NCI-H1417 treated with DMSO at 0.1 percent for 48 hours (cell line): ENCODE measurements at places on chromosomes 1 and 21.

GRCh38 chr1:234531151-234531635, 52.2 kb upstream of the TARBP1 start:
- DNase-seq = no peak

DNA sequence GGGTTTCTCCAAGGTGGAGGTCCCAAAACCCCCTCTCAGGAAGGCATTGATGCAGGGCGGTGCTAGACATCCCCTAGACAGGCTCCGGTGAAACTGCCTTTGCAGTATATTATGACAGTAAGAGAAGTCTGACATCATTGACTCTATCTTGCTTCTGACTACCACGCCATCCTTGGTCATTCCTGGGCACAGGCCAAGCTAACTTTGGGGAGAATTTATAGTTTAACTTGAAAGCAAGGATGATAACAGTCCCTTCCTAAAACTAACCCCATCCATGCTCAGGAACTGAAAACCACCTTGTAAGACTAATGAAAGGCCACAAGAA, 30.3 kb downstream of the RSPH1 start:
- DNase-seq = no peak

- no peak for DNase-seq
Measured at GRCh38 chr1:213484758-213485157, 433.7 kb downstream of the RPS6KC1 start.

GRCh38 chr1:174060090-174060489, 37.9 kb upstream of the RC3H1 start:
- DNase-seq = no peak

DNA sequence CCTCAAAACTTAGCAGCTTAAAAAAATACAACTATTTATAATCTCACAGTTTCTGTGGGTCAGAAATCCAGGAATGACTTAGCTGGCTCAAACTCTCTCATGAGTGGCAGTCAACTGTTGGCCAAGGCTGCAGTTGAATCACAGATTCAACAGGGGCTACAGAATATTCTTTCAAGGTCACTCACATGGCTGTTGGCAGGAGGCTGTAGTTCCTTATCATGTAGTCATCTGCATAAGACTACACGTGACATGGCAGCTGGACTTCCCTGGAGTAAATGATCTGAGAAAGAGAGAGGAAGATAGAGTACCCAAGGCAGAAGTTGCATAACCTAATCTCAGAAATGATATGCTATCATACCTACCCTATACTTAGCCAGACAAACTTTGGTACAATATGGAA, 75.2 kb upstream of the TSPAN2 start:
- DNase-seq = no peak

- DNase-seq = no peak
Measured at GRCh38 chr1:248688527-248689298, 13.9 kb downstream of the OR14I1 start.

DNA sequence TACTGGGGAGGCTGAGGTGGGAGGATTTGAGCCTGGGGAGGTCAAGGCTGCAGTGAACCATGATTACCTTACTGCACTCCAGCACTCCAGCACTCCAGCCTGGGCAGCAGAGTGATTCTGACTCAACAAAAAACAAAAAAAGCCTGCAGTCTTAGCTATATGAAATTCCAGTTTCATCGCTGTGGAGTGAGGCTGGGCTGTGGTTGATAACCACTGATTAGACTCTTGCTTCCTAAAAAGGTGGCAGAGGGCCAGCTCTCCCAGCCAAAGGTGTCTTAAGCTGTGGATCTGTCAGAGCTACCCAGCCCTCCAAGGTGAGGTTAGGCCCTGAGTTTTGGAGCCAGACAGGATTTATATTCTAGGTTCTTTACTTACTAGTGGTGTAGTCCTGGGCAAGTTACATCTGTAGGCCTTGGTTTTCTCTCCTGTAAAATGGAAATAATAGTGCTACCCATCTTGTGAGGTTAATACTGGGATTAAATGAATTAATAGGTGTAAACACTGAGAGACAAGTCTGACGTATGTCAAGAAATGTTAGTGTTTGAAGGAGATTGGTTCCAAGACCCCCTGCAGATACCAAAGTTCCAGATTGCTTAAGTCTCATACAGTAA, 35.9 kb downstream of the TMCC2 start:
- no peak for DNase-seq

DNA sequence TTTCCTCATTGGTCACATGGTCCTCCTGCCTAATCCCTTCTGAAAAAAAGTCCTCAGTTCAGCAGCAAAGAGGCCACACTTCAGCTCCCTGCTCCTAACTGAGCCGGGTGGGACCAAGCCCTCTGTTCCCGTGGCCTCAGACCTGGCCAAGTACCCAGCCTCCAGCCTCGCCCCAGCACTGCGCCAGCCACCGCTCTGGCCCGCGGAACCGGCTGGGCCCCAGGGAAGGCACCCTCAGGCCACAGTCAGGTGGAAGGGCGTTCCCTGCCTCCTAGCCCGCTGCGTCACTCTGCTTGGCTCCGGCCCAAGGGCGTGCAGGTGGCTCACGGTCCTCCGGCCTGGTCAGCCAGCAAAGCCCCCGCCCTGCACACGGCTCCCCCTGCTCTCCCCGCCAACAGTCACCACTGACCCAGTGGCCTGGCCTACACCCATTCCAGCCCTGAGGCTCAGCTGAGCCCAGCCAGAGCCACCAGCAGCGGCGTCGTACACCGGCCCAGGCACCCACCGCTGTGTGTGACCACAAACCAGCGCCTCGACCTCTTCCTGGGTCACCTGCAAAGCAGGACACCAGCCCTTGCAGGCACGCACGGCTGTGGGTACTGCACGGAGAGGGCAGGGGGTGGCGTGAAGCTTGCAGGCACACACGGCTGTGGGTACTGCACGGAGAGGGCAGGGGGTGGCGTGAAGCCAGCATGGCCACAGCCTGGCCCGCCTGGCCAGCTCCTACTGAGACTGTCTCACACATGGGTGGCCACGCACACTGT, 19.4 kb downstream of the NADK start:
- no peak for DNase-seq

DNA sequence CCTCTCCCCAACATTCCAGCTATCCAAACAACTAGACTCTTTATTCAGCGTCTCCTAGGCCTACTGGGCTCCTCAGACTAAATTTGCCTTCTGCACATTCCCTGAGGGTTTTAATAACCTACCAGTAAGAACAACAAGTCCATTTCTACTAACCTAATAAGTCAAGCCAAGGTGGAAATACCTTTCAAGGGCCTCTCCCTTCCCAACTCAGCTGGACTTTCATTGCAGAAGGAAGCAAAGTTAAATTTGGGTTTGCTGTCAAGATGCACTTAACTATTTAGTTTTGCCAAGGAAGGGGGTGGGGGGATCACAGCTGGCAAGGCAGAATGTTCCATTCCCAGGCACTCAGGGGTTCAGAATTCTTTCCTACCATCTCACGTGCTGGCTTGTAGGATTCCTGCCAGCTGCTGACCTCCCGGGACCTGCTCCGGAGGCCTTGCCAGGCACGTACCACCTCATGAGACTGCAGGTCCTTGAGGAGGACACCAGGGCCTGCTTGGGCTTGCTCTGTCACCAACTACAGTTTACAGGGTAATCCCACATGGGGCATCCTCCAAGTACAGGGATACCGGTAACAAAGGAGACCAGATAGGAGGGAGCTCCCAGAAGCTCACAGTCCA, 29.8 kb downstream of the SLC30A1 start:
- DNase-seq = no peak

- no peak for DNase-seq
Measured at GRCh38 chr1:223845037-223845809, 524 bp downstream of the TP53BP2 start.

DNA sequence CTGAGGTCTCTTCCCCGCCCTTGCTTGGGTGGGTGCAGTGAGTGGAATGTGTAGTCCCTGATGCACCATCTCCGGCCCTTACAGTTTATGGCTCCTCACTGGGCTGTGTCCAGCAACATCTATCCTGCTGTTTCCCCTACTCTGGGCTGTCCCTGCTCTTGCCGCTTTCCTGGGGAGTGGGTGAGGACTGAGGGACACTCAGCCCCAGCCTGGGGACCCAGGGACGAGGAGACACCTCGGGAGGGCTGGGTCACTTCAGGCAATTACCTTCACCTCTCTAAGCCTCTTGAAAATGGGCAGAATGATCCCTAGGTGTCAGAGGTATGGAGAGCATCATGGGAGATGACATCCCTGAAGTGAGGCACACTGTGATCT, 13.6 kb upstream of the LRP8 start:
- DNase-seq = no peak

GRCh38 chr1:230792691-230793462, 45.7 kb downstream of the CAPN9 start:
- no peak for DNase-seq

GRCh38 chr1:78096017-78096416, 50.3 kb downstream of the GIPC2 start:
- no peak for DNase-seq

DNA sequence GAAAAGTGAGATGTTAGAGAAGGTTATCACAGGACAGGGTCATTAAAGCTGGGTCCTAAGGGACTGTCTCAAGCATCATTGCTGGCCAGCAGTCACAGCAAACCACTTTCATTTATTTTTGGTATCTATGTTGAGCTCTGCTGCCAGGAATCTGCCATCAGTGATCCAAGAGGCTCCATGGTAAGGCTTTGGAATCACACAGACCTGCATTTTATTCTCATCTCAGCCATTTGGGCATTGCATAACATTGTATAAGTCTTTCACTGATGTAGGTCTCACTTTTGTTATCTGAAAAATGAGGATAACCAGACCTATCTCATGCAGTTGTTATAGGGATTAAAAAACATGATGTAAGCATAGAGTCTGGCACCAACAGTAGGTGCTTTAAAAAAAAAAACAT, 77.5 kb downstream of the OMA1 start:
- no peak for DNase-seq

DNA sequence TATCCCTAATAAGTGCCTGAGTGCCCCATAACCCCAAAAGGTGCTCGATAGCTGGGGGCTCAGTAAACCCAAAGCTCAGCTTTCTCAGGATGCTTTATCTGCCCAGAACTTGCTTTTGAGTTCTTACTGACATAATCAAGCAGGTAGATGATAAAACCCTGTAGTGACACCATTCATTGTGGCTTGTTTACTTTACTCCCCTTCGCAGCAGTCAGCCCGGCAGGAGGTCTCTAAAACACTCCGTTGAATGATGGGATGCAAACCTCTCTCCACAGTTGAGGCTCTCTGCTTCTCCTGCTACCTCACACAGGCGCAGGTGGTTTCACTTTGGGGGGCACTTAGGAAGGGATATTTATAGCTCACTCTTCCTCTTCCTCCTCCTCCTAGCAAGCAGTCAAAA, 349.4 kb downstream of the HLX start:
- peak; percentile 84 for DNase-seq

DNA sequence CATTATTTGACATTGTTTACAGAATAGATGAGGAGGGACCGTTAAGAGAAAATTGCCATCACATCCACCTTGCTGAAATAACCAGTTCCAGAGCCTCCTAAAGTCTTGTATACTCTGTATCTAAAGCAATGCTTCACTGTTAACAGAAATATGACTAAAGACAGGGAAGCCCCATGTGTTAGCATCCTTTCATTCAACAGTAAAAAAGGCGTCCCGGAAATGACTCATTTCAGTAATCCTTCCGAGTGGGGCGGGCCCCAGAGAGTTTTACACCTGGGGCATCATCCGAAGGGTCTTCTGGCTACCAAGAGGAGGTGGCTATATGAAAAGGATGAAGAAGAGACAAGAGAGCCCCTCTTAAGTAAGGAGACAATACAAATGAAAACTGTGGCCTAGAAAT, 227.2 kb downstream of the SLC45A1 start:
- no peak for DNase-seq

- DNase-seq = no peak
Measured at GRCh38 chr1:169484101-169484500, 1.6 kb downstream of the SLC19A2 start.

- DNase-seq = no peak
Measured at GRCh38 chr1:54329312-54330003, 76.7 kb downstream of the SSBP3 start.

DNA sequence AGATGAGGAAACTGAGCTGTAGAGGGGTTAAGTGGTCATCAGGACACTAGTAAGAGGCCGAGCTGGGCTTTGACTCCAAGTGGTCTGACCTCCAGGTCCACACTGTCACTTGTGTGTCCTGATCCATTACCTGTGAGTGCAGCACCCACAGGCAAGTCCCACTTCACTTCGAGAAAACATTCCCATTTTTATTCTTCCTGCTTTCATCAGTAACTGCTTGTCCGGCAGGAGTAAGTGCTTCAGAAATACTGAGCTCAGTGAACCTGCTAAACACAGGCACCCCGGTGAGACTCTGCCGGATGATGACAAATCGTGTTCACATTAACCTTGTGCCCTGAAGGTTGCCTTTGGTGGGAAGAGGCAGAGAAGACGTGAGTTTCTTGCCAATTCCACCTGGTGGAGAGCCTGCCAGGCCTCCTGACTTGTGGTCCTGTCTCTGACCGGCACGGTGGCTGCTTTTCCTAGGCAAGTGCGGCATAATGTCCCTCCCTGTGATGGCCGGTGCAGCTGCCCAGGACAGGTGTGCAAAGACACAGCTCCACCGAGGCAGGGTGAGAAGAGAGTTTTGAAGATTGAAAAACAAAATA, 29.4 kb downstream of the ZBTB18 start:
- DNase-seq = no peak

DNA sequence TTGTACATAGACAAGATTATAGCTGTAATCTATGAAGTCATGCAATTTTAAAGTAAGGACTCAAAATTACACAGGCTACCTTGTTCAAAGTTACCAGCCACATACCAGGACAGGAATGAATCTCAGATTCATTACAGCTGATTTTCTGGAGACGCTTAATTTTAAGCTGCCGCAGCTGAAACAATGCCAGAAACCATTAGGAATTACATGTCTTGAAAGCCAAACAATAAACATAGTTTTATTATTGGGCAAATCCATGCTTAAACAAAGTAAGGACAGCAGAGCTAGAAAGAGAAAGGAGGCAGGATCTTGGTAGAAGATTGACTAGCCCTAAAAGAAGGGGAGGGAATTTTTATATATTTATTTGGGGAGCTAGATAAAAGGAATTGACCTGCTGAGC, 19.2 kb upstream of the CD1D start:
- DNase-seq = no peak

DNA sequence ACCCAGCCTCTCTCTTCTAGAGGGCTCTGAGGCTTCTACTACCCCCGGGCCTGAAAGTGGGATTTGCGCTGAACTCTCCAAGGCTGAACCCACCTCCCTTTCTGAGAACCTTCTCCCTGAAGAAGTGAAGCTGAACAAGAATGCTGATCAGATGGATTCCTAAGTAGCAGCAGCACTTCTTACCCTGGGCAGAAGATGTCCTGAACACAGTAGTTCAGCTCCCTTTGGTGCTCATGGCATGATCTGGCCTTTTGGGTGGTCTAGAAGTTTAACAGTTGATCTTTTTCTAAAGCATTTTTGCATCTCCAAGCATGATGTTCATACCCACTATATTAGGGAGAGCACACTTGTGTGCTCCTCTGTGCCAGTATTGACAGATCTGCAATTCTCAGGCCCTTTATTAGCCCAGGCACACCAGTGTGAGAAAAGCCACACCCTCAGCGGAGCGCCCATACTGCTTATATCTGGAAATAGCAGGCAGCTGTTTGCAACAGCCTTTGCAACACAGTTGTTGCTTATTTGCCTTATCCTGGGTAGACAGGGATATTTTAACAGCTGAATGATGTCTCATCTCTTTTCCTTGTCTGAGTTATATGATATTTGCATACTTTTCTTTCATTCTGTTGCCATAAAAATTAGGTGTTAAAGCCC, 34.2 kb downstream of the CNN3 start:
- DNase-seq = no peak

GRCh38 chr1:14817223-14818170, 219.0 kb downstream of the KAZN start:
- no peak for DNase-seq

- no peak for DNase-seq
Measured at GRCh38 chr1:205945069-205945468, 1.8 kb upstream of the SLC26A9 start.
